Endothelial cell of coronary artery (primary cell): ENCODE measurements at places on chromosomes 3 and 15. TPM values are rescaled to one million over a fixed set of nuclear protein-coding genes. Genes with fewer than 3 reads are reported as not detected.

Gene SCN11A
- total RNA-seq: 0.09 TPM in 1 of 2 replicates, not detected in the other

Gene SAMMSON
- total RNA-seq: not detected in 2 replicates

Gene VPS8
- 44.2 and 57.6 TPM in 2 replicates for total RNA-seq

Gene ARHGEF26
- 0.54 and 0.94 TPM in 2 replicates for total RNA-seq

Gene ADAMTS9
- 31.2 and 159 TPM in 2 replicates for total RNA-seq

Gene ADGRG7
- total RNA-seq: not detected in 2 replicates

Gene SEC11A
- 304 and 313 TPM in 2 replicates for total RNA-seq

Gene KNL1
- total RNA-seq: 8.2 and 20.7 TPM in 2 replicates

Gene ADAMTS17
- 0.36 and 0.75 TPM in 2 replicates for total RNA-seq

Gene CAND2
- 1.1 and 3.9 TPM in 2 replicates for total RNA-seq

Gene SUSD5
- 1.9 and 4.4 TPM in 2 replicates for total RNA-seq

Gene RCCD1
- 4.9 and 9.0 TPM in 2 replicates for total RNA-seq

Gene NAA50
- total RNA-seq: 120 and 171 TPM in 2 replicates

Gene IL5RA
- total RNA-seq: not detected in 2 replicates

Gene PLD1
- 42.9 and 60.0 TPM in 2 replicates for total RNA-seq

Gene LIPH
- under 0.01 and 2.5 TPM in 2 replicates for total RNA-seq

Gene ALPK3
- 10.2 and 25.2 TPM in 2 replicates for total RNA-seq

Gene GOLGA6B
- not detected in 2 replicates for total RNA-seq

Gene PIERCE2
- 0.94 and 1.3 TPM in 2 replicates for total RNA-seq

Gene FEZF2
- total RNA-seq: not detected in 2 replicates

Gene SLC51A
- not detected in 2 replicates for total RNA-seq

Gene CNTN3
- 0.09 and 0.38 TPM in 2 replicates for total RNA-seq

Gene ISG20
- 18.7 and 22.4 TPM in 2 replicates for total RNA-seq

Gene GABRR3
- total RNA-seq: not detected in 2 replicates
